ENCODE measurements at places on chromosomes 4 and X.

DNA sequence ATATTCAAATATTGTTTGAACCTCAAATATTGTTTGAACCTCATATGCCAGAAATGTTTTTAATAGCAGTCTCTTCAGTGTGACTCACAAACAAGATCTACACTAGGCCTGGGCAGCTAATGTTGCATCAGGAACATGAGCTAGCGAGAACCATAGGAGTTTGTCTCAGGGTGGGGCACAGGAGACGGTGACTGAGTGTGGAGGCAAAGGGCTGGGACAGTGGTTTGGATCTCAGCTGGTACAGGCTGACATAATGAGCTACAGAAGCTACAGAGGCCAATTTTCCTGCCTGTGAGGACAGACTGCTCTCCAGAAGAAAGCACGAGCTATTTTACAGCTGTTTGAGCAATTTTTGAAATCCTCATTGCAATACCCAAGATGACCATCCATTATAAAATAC, 224.7 kb downstream of the CENPC start:
- no peak for DNase-seq

DNA sequence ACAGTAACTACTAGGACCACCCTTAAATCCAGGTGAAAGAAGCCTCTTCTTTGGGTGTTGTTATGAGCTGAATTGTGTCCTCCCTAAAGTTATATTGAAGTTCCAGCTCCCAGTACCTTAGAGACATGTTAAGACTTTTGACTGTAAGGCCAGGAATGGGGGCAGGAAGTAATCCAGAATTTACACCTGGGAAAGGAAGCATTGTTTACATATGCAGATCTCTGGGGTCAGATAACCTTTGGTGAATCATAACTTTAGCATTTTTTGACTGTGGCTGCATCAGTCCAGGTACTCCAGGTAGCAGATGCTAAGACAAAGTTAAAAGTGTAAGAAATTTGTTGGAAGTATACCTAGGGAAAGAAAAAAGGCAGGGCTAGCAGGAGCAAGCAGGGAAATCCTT, 104.9 kb upstream of the CENPE start:
- no peak for DNase-seq

DNA sequence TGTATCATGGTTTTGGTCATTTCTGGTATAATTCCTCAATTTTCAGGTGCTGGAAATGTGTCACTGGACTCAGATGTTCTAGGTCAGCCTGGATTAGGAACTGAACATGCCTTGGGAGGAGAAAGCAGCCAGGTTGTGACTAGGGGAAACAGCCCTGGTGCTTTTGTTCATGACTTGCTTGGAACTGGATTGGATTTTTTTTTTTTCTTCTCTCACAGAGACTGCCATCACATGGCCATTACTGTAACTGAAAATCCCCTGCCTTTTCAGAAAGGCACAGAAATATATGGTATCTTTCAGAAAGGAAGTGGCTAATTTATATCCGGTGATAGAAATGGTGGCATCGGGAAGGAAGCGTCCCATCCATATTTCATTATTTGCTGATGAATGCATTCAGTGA, 34.6 kb downstream of the SEPTIN11 start:
- peak; percentile 44 for DNase-seq

DNA sequence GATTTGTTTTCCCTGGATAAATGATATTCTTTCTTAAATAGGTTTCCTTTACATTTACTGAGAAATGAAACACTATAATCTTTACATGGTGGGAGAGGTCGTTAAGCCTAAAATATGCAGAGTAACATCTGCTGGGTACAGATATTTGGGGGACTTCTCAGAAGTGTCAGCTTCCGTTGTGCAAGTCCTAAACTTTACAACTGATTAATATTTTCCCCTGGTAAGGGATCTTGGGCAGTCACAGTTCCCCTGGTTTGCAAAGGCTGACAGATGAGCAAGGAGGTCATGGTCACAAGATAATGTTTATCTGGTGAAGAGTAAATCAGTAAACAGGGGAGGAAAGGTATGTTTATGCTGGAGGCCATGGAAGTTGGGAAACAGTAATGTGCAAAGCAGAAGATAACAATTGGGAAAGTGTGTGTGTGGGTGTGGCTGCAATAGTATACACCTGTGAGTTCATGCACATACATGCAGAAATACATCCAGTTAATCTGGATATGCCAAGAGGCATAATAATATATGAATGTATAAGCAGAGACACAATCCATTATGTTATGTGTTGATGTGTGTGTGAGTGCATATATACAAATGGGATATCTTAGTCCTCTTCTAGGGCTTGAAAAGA, 508.2 kb upstream of the FAM241A start:
- DNase-seq: no peak

GRCh38 chr4:10275696-10276095, 159.1 kb upstream of the WDR1 start:
- DNase-seq: no peak

DNA sequence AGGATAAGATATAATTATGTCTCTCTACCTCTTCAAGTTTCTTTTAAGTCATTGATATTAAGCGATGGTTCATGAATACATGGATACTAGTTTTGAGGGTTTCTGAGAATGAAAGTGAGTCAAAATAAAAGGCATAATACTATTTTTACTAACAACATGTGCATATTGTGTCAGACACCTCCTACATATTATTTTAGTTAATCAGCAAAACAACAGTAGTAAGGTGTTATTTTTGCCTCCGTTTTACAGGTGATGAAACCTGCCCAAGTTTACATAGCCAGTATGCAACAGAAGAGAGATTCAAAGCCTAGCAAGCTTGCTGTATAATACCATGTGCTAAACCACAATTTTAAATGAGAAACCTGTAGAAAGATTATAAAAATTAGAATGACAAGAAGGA, 544.1 kb downstream of the EPHA5 start:
- no peak for DNase-seq

DNA sequence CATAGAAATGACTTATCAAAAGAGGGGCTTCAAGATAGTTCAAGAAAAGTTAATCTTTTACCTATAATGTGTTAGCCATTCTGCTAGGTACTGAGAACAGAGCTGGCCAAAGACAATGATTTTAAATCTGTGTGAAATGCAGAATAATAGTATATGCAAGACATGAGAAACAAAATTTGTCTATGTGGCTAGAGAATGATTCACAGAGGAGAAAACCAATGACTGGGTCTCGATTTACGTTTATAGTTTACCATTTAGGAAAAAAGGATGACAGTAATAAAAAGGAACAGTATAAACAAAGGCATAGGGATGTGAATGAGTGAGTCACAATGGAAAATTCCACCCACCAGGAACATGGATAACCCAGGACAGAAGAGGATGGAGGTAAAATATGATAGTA, 31.9 kb downstream of the NPFFR2 start:
- peak; percentile 79 for DNase-seq

DNA sequence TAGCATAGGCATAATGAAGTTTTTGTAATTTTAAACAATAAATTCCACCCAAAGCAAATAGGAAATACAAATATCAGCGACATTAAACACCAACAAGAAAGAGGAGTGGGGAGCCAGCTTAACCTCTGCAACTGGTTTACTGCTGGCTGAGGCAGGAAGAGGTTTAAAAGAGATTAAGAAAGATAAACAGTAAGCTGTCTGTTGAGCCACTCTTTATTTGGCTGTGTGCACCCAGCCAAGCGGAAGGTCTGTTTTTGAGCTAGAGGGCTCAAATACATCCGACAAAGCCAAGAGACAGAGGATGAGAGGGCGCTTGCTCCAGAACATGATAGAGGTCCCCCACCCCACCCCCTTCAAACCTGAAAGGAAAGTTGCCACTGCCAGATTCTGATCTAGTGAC, 191.4 kb downstream of the MGST2 start:
- DNase-seq: no peak

- DNase-seq: no peak
Observed at GRCh38 chr4:89446193-89446592, 138.6 kb upstream of the GPRIN3 start.

DNA sequence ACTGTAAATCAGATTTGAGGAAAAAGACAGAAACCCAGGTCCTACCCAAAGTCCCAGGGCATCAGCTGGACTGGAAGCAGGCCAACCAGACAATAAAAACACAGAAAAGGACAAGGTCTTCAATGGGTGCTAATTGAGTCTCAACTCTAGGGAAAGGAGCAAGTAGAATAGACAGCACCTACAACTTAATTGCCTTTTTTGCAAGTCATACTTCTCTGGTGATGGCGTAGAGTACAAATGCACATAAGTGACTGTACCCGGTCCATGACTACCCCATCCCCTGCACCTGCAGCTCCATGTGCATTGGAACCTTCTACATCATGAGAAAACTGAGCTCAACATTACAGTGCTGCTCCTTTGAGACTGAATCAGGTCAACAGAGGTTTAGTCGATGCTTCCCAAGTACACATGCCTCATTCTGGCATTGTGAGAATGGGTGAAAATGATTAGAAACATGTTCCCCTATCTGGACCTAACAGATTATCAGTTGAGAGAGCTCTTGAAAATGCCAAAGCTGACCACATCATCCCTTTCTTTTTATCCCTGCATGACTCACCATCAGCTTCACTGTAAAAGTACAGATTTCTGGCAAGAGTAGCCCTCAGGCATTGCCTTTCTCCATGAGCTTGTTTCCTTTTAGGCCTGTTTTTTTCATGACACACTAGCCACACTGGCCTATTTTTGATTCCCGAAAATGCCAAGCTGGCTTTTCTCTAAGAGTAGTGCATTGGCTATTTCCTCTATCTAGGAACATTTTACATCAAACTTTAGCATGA, 298.3 kb downstream of the HS3ST1 start:
- no peak for DNase-seq

DNA sequence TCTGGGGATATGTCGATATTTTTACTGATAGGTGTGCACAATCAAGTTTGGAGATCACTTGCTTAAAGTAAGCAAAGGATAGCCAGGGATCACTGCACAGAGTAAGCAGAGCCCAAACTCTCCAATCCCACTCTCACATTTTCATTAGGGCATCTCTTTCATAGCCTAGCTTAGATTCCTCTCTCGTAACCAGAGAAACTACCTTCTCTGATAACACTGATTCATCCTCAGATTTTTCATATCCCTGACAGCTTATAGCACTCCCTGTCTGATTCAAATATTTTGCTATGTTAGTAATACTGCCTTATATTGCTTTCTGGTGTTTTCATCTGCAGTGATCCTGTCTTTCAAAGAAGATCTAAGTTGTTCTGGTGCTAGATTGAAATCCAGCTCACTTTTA, 123.7 kb downstream of the CBLL2 start:
- no peak for DNase-seq

GRCh38 chr4:168541266-168541953, 44.6 kb downstream of the PALLD start:
- DNase-seq: peak; percentile 21

DNA sequence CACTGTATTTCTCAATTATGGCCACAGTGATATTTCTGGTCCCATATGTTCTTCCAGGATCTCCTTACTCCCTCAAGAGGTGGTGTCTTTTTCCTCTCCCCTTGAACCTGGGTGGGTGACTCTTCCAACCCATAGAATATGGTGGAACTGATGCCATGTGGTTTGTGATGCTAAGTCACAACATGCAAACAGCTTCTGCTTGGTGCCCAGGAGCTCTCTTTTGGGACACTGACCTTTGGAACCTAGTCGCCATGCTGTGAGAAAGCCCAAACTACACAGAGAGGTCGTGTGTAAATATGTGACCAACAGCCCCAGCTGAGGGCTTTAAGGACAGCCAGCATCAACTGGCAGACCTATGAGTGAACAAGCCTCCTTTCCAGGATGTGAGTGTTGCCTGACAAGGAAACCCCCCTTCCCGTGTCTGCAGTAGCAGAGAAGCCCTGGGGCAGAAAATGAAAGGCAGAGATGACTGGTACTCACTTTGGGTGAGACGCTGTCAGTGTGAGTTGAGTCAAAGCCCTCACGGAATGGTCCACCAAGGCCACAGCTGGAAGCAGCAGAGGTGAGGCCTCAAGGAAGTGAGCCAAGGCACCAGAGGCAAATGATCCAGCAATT, 223.4 kb downstream of the BCOR start:
- no peak for DNase-seq
